ENCODE measurements at places on chromosomes 11 and 22.

- peak; percentile 96 for DNase-seq
These were observed 4.7 kb downstream of the OSBPL5 start for GRCh38 chr11:3160252-3161031.

GRCh38 chr11:46615756-46616155, 1.3 kb downstream of the HARBI1 start:
- DNase-seq: no peak

DNA sequence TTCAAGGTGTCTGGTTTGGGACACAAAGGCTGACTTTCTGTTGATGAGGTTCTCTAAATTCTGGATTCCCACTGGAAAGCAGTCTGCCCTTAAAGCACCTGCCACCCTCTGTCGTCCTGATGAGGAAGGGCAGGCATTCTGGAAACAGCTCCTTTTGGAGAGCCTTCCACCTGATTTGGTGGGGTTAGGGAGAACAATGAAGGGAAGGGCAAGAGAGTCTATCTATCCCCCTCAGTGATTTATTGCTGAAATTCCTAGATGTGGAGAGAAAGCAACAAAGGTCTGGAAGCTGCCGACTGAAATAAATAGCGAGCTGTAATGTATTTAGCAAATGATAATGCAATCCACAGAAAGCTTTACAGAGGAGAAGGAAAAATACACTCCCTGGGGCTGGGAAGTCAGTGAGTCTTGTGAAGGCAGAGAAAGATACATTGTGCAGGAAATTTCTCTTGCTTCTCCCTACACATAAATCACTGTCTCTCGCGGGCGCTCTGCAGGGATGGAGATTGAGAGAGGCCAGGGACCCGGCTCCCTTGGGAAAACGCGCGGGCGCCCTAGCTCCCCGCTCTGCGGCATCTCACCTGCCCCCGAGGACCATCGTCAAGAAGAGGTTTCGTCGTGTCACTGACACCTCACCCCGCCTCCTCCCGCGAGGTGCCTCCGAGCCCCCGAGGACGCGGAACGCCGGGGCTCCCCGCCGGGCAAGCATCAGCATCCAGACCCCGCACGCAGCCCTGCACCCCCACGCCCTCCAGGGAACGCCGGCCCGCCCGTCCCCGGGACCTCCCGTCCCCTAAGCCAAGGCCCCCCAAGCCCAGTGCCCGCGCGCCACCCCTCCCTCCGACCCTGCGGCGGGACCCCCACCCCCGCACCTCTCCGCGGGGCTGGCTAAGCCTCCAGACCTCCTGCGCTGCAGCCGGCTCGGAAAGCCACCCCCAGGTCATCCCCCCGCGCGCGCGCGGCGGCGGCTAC, 673 bp downstream of the CDON start:
- DNase-seq: peak; percentile 62

DNA sequence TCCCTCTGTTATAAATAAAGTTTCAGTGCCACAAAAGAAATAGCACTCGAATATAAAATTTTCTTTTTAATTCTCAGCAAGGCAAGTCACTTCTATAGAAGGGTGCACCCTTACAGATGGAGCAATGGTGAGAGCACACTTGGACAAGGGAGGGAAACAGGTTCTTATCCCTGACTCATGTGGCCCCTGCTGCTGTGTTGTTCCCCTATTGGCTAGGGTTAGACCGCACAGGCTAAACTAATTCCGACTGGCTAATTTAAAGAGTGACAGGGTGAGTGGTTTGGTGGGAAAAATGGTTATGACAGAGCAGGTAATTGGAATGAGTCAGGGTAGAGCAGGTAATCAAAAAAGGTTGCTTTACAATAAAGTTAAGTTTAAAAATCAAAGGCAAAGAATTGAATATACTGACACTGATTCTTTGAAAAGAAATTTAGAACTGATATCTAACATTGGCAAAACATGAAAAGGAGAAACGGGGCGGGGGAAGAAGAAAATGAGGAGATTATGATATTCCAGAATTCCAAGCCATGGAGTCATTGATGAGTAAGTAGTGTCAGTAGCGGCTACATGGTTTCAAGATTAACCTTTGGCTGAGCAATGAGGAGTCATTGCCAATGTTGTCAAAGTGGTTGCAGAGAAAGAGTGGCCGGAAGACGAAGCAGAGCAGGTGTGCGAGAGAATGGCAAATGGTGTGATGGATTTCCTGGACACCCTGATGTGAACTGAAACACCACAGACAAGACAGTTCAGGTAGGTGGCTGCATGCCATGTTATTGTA, 48.4 kb upstream of the MRGPRX1 start:
- no peak for DNase-seq

DNA sequence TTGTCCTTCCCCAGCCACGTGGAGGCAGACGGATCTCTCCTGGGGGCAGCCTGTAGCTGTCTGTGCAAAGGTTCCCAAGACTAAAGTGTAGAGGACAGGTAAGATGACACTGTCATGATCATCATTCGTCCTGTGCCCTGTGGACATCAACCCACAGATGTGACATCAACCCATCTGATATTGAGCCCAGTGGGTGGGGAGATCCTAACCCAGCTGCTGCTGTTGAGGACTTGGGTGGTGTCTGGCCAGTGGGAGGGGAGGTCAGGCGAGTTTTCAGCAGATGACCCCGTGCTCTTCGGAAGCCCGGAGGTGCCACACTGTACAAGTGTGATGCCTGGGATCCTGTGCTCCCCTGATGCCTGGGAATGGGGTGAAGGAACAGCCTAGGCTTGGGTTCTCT, 1.2 kb upstream of the GAL start:
- DNase-seq: no peak

- no peak for DNase-seq
These were observed 191.6 kb upstream of the CADM1 start for GRCh38 chr11:115695677-115696364.

GRCh38 chr11:65574811-65575567, 864 bp upstream of the EHBP1L1 start:
- no peak for DNase-seq

- DNase-seq: no peak
These were observed 3.4 kb upstream of the ZBTB44 start for GRCh38 chr11:130318031-130318673.

GRCh38 chr22:21719024-21719423, 16.6 kb downstream of the YPEL1 start:
- no peak for DNase-seq

DNA sequence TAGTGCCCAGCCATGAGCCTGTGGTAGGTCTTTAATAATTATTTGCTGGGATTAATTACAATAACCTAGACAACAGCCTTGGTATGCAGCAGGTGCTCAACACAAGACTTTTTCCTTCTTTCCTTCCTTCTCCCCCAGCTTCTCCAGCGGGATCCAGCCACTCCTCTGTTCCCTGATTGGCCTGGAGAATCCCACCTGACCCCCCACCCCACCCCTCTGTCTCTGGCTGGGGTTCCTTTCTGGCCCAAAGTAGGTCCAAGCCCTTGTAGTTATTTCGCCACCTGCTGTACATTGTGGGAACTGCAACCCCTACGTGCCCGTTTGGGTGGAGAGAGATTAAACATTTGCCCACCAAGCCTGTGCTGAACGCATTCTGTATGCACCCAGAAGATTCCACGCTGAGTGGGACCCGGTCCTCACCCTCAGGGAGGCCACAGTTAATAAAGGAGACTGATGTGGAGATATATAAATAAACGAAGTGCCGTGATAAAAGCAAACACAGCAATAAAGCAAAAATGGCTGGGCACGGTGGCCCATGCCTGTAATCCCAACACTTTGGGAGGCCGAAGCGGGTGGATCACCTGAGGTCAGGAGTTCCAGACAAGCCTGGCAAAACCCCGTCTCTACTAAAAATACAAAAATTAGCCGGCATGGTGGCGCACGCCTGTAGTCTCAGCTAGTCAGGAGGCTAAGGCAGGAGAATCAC, 32.1 kb upstream of the DGKZ start:
- DNase-seq: peak; percentile 93

GRCh38 chr11:19071255-19071654, 10.7 kb upstream of the MRGPRX2 start:
- DNase-seq: peak; percentile 80

DNA sequence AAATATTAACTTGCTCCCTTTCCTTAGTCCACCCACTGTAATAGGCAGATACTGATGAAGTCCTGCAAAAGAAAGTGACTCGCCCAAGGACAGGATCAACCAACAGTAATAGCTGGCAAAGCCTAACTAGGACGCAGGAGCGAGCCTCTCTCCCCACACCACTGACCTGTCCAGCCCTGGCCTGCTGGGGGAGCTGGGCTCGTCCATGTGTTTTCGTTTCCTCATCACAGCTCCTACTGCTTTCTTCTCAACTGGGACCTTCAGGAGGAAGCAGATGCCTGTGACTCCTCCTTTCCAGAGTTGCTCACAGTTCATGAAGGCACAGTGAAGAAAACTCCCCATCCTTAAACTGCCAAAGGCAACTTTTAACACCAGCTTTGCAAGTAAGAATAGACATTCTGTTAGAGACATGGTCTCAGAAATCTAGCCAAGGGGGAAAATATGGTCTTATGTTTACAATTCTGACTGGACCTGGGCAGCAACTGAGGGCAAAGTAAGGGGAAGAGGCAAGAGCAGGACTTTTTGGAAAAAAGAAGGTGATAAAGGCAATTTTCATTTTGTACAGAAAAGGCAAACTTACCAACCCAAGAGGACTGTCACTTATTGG, 11.6 kb upstream of the GPHA2 start:
- DNase-seq: no peak

- DNase-seq: no peak
These were observed 103.0 kb downstream of the SPATA19 start for GRCh38 chr11:133742353-133742752.

- DNase-seq: no peak
These were observed 26.5 kb downstream of the MUC6 start for GRCh38 chr11:1009991-1010390.

DNA sequence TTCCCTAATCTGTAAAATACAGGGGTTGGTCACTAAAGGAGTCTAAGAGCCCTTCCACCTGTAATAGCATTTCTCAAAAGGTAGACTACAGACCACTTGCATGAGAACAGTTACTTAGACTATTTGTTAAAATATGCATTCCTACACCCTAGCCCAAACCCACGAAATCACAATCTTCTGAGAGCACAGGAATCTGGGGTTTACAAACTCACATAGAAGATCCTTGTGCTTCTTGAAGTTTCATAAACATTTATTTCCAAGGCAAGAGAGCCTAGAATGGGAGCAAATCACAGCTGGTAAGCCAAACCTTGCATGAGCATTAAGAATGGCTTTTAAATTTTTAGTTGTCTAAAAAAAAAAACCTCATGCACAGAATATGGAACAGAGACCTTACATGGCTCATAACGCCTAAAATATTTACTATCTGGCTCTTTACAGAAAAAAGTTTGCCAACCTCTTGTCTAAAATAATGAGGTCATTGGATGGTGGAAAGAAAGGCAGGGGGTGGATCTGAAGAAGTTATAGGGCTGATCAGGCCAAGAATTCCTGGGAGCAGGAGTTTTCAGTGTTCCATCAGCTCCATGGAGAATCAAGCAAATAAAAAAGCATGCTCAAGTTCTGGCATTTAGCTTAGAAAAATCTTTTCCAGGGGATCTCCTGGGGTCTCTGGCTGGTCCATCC, 133.4 kb downstream of the CCDC34 start:
- no peak for DNase-seq

- no peak for DNase-seq
These were observed 47.7 kb upstream of the PPP6R3 start for GRCh38 chr11:68412593-68413475.

GRCh38 chr22:40404251-40405177, 34.1 kb downstream of the SGSM3 start:
- DNase-seq: no peak

DNA sequence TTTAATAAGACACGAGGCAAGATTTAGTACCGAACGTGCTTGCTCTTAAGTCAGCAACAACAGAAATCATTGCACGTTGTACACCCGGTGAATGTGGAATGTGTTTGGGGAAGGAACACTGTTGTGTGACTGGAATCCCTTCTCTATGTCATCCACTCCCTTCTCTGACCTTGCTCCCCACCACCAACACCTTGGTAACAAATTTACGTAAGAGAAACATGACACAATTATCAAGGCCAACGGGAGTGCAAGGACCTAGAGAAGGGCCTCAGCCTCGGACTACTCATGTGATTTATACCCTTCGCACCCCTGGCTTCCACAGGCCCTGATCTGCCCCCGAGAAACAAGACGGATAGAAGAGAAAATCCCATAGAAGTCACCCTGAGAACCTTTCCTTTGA, 236.2 kb downstream of the LARGE1 start:
- no peak for DNase-seq

DNA sequence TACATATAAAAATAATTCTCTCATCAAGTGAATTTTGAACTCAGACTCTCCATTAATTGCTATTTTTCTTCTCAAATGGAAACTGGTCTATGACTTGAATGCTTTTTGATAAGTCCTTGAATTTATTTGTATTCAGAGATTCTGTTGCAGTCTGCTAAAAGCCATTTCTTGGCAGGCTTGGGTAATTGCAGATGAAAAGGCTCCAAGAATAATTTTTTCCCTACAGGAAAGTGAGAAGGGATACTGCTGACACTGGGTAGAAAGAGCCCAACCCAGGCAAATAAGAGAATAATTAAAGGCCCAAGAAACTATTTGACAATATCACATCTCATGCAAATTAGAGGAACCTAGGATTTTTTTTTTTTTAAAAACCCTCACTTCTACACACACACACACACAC, 246.5 kb upstream of the DDI1 start:
- no peak for DNase-seq

DNA sequence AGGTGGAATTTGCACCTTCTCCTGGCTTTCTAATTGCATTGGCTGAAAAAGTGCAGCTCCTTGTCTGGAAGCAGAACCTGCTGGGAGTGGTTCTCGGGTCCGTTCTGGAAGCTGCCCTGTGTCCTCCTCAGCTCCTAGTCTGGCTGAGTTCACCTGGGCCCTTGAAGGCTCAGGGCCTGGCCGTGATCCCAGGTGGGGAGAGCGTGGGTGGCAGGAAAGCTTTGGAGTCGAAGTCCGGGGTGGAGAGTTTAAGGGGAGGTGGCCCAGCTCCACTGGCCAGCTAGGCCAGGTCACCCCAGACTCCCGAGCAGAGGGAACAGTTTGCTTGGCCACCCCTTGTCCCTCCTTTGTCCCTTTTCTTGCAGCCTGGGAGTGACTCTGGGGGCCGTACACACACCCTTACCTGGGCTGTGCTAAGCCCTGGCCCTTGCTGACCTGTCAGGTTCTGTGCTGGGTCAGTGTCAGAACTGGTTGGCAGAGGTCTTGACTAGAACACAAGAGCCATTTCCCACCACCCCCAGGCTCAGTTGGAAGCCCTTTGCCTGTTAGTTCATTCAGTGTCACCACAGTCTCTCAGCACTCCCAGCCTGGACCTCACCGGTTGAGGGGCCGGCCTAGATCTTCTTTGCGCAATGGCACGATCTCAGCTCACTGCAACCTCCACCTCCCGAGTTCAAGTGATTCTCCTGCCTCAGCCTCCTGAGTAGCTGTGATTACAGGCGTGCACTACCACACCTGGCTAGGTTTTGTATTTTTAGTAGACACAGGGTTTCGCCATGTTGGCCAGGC, 37.3 kb downstream of the LRP5 start:
- no peak for DNase-seq

DNA sequence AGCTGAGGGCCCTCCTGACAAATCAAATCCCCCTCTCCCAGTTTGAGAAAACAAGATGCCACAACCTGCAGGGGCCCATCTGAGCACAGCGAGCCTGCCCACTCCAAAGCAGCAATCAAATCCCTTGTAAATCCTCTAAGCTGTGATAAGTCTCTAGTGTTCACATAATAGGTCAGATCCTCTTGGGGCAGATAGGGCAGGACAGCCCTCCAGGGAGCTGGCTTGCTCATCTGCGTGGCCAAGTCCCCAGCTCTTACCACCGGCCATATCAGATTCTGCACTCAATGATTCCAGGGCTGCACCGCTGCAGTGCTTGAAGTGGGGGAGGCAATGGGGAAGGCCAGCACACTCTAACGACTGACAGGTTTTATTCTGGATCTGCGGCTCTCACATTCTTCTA, 29.6 kb upstream of the FLI1 start:
- DNase-seq: no peak

- DNase-seq: no peak
These were observed 24.9 kb downstream of the COMMD9 start for GRCh38 chr11:36264011-36264972.

All from H9 (cell line).